ENCODE measurements at places on chromosomes 6 and 20. TPM values are rescaled to one million over a fixed set of nuclear protein-coding genes. Genes with fewer than 3 reads are reported as not detected.

DNA sequence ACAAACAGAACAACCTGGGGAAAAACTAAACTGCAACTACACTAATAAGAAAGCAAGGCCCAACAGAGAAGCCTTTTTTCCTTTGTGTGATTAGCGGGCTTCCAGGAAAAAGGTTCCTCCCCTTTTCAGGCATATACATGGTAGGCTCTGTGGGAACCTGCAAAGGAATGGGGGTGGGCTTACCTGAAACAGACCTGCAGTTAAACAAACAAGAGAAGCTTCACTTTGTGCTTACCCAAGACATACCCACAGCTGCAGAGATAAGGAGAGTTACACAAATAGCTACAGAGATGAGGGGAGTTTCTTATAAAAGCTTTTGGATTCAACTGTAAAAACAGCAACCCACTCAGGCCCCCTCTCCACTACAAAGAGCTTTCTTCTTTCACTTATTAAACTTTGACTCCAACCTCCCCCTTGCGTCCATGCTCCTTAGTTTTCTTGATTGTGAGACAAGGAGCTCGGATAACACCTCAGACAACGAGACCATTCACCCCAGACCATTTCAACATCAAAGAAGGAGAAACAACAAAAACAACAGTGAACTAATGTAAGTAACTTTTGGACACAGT is 30.9 kb downstream of the RNF146 start:
- H3K36me3 ChIP-seq = peaks cover 7% of the 10 kb centered on the region
- H3K4me1 ChIP-seq = peaks cover 31% of the 10 kb centered on the region
- H3K27me3 ChIP-seq = no peaks in the 10 kb centered on the region
- peak overlapping the region; percentile 61 for H3K27ac ChIP-seq
- no peak overlapping the region for H3K4me3 ChIP-seq

DNA sequence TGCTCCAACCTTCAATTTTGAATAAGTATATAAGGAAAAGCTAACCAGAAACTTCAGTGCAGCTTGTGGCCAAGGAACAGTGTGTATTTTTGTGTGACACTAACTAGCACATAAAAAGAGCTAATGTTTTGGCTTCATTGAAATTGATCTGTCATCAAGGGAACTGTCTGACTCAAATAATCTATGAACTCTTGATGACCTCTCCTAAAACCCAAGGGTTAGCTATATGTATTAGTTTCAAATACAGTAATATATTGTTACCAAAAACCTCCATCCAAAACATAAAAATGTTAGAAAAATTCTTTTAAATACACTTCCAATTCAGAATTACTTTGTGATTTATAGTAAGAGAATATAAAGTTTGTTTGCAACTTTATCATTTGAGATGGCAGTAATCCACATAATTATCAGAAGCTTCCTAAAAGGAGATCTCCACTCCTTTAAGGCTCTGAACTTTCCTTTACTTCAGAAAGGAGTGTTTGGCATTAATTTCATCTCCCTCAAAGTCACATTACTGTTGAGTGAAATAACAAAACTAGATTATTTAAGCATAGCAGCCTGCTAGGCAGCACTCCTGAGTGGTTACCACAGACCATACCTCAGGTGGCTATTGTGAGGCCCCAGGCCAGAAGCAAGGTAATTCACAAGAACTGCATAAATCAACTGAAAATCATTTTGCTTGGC is 46.3 kb upstream of the HSF2 start:
- no peaks in the 10 kb centered on the region for H3K36me3 ChIP-seq
- H3K4me1 ChIP-seq = no peaks in the 10 kb centered on the region
- no peaks in the 10 kb centered on the region for H3K27me3 ChIP-seq

DNA sequence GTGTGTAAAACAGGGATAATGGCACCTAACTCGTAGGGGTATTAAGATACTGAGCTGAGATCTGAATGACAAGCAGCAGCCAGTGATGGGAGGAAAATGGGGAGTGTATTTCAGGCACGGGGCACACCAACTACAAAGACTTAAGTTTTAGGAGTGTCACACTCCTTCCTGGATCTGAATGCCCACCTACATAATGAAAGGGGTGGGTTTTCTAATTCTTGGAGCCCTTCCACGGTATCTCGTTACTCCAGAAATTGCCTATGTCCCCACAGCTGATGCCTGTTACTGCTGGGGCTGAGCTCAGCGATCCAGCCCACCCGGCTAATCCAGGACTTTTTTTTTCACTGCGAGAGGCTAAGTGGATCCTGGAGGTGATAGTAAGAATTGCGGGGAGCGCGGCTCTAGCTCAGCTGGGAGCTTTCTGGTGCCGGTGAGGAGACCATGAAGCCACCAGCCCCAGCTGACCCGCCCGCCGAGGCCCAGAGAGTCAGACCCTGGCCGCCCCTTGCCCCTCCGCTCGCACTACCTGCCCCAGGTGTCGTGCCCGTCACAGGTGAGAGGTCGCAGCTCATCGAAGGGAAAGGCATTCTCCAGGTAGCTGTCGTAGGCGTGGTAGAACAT is 727 bp downstream of the EDEM2 start:
- H3K4me1 ChIP-seq = peaks cover 42% of the 10 kb centered on the region
- H3K27ac ChIP-seq = peak overlapping the region; percentile 95
- no peak for DNase-seq
- no peaks in the 10 kb centered on the region for H3K27me3 ChIP-seq

GRCh38 chr6:113565306-113565705 is 291.8 kb upstream of the MARCKS start:
- H3K27ac ChIP-seq = peak overlapping the region; percentile 87
- peaks cover 53% of the 10 kb centered on the region for H3K4me1 ChIP-seq
- DNase-seq = peak; percentile 57
- no peaks in the 10 kb centered on the region for H3K36me3 ChIP-seq
- H3K27me3 ChIP-seq = peaks cover 1% of the 10 kb centered on the region

DNA sequence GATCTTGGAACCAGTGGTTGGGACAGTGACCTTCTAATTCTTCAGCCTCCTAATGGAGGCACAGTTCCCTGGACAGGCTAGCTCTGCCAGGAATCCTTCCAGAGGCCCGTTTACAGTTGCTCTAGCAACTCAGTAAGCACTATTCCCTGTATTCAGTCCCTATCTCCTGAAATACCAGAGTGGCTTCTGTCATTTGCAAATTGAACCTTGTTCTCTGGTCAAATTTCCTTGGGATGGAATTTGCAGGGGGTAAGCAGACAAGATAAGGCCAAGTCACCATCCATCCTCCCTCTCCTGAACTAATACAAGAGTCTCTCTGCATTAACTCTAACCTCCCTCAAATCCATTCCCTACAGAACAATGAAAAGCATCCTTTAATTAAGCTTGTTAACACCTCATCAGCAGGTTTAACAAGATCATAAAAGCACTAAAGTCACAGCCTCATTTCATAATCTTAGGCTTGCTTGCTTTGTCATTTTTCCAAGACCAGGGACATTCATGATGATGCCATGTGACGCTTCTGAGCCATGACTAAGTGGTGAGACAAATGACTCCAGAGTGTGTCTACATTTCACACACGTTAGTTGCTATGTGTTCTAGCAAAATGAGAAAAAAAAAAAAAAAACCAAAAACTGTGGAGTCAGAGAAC is 37.1 kb downstream of the SLC22A23 start:
- peak overlapping the region; percentile 29 for H3K27ac ChIP-seq
- H3K4me1 ChIP-seq = peaks cover 10% of the 10 kb centered on the region
- H3K27me3 ChIP-seq = peaks cover 42% of the 10 kb centered on the region
- peak; percentile 65 for DNase-seq

The CCM2L gene
- not detected for total RNA-seq

GRCh38 chr6:41712651-41713103 is 22.7 kb downstream of the TFEB start:
- H3K27ac ChIP-seq = peak overlapping the region; percentile 84
- H3K4me1 ChIP-seq = peaks cover 47% of the 10 kb centered on the region
- peak; percentile 32 for DNase-seq
- H3K4me3 ChIP-seq = no peak overlapping the region
- peaks cover 1% of the 10 kb centered on the region for H3K27me3 ChIP-seq

The GRM1 gene
- total RNA-seq = not detected

The PHF10 gene
- 15.8 TPM for total RNA-seq

DNA sequence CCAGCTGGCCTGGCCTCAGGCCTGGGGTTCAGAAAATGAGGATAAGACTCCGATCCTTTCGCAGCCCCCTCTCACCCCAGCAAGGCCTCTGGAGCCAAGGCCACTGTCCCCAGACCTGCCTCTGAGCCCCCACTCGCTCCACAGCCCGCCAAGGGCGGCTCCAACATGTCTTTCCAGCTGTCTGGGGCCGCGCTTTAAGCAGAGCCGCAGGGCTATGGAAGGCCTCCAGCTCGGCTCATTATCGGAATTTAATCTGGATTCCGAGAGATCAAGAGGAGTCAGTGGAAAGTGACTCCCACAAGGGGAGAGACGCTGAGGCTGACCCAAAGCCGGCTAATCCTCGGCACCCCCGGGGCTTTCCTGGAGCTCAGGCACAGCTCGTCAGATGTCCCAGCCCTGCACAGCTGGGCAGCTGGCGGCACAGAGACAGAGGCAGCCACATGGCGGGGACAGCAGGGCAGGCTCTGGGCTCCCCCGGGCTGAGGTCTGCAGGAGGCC is 41.8 kb downstream of the BMP7 start:
- no peaks in the 10 kb centered on the region for H3K36me3 ChIP-seq
- DNase-seq = peak; percentile 8
- H3K4me3 ChIP-seq = no peak overlapping the region
- H3K27ac ChIP-seq = no peak overlapping the region
- peaks cover 19% of the 10 kb centered on the region for H3K4me1 ChIP-seq
- peaks cover 9% of the 10 kb centered on the region for H3K27me3 ChIP-seq

The SLC13A3 gene
- 2.3 TPM for total RNA-seq

DNA sequence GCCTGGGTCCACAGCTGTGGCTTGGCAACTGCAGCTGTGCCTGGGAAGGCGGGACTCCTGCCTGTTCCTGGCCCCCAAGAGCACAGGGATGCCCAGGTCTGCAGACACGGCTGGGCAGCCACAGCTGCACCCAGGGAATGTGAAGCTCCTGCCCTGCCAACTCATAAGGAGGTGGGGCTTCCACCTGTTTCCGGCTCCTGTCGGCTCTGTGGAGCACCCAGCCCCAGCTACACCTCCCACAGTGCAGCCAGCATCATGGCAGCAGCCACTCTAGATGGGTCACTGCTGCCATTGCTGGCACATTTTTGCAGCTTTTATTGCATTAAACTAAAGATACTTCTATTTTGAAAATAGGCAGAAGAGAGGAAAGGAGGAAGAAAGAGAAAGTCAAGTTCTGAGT is 207.9 kb downstream of the SAMD5 start:
- H3K36me3 ChIP-seq = peaks cover 5% of the 10 kb centered on the region
- no peak overlapping the region for H3K4me3 ChIP-seq
- peaks cover 4% of the 10 kb centered on the region for H3K27me3 ChIP-seq
- H3K27ac ChIP-seq = no peak overlapping the region
- no peaks in the 10 kb centered on the region for H3K4me1 ChIP-seq

DNA sequence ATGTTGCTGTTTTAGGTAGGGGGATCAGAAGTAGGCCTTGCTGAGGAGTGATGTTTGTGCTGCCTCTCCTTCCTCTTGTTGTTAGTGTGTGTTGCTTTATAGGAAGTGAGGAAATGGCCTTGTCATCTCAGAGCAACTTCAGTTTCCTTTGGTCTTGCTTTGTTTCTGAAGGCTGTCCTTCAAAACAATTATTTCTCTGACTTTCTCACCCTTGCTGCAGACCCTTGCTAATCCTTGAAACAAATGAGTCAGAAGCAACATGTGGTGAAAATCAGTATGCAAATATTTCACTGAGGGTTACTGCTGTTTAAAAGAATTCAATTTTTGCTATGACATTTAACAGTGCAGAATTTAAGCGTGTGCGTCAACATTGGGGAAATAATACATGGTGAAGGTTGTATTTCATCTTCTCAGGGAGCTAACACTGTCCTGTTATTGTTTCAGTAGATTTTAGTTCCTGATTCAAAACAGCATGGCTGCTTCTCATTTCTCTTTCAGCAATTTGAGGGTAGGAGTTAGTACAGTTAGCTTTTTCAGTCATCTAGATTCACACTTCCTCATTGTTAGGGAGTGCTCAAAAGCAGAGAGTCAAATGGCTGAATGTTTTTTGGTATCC is 13.8 kb downstream of the RNF144B start:
- H3K4me3 ChIP-seq = no peak overlapping the region
- peak overlapping the region; percentile 44 for H3K27ac ChIP-seq
- H3K4me1 ChIP-seq = peaks cover 52% of the 10 kb centered on the region
- no peaks in the 10 kb centered on the region for H3K36me3 ChIP-seq
- DNase-seq = no peak

- peak; percentile 60 for DNase-seq
- peaks cover 31% of the 10 kb centered on the region for H3K4me1 ChIP-seq
- peaks cover 10% of the 10 kb centered on the region for H3K27me3 ChIP-seq
- no peak overlapping the region for H3K27ac ChIP-seq
Observed at GRCh38 chr20:17898548-17898994, 70.0 kb downstream of the SNX5 start.

The CPXM1 gene
- total RNA-seq = not detected

GRCh38 chr20:24693466-24694156 is 224.2 kb downstream of the SYNDIG1 start:
- peaks cover 11% of the 10 kb centered on the region for H3K4me1 ChIP-seq
- no peak overlapping the region for H3K4me3 ChIP-seq
- H3K27ac ChIP-seq = no peak overlapping the region
- DNase-seq = no peak
- H3K27me3 ChIP-seq = peaks cover 37% of the 10 kb centered on the region
- H3K36me3 ChIP-seq = no peaks in the 10 kb centered on the region

Data from HFFc6 (cell line).